ENCODE measurements at places on chromosomes 1 and 21.

GRCh38 chr1:201501812-201502510 lies 5.0 kb downstream of the CSRP1 start:
- no peak for DNase-seq

- no peak for DNase-seq
These were observed 119.1 kb downstream of the USP25 start for GRCh38 chr21:15848634-15849560.

- DNase-seq = no peak
These were observed 209.2 kb downstream of the SDCCAG8 start for GRCh38 chr1:243465081-243465480.

DNA sequence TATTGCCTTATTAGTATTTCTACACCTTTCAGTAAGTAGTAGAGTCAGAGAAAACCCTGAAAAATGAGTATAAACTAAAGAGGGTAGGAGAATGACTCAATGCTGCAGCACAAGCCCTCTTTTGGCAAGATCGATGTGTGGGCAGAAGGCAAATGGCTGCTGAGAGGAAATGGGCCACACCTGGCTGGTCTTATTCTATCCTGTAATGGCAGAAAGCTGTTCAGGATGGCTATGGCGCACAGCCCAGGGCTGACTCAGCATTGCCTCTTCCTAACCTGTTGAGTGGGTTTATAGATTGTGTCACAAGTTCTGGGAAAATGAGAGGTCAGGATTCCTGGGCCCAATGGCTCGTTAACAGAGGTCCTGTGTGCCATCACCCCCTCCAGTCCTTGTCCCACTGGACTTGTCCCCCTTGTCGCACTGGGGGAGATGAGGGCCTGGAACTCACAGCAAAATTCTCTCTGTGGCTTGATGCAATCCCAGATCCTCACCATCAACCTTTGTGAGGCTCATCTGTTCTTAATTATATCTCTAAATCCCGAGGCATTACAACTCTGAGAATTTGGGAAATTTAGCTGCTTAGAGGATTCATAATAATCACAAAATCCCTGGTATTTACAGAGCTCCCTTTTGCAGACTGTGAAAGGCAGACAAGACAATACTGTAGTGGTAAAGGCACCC lies 13.2 kb downstream of the HMGB4 start:
- no peak for DNase-seq

GRCh38 chr1:239058190-239058589 lies 328.2 kb upstream of the CHRM3 start:
- DNase-seq = no peak

- no peak for DNase-seq
These were observed 31.7 kb downstream of the TP73 start for GRCh38 chr1:3683992-3684391.

DNA sequence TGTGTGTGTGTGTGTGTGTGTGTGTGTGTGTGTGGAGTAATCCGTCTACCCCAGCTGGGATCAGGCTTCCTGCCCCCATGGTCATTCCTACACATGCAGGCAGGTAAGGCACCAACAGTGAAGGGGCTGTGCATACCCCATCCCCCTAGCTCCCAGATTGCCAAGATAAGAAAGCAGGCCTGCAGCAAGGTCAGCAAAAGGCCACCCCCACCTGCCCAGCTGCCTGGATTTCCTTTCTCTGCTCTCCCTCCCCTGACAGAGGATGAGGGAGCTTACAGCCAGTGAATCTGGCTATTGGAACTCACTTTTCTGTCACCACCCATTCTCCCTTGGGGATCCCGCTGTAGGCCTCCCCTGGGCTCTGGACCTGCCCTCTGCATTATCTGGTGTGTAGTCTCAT lies 7.9 kb downstream of the ALX3 start:
- no peak for DNase-seq
